ENCODE measurements at places on chromosomes 11 and 22. TPM values are rescaled to one million over a fixed set of nuclear protein-coding genes. Genes with fewer than 3 reads are reported as not detected.

Gene OR10A2
- polyA plus RNA-seq, result 0.05 TPM

GRCh38 chr11:10667521-10667885 is 26.1 kb downstream of the IRAG1 start:
- no peak for DNase-seq

- DNase-seq, result no peak
These were observed 69.8 kb downstream of the FBLN1 start for GRCh38 chr22:45572444-45572843.

- DNase-seq, result no peak
These were observed 4.4 kb downstream of the EXPH5 start for GRCh38 chr11:108589136-108589535.

Gene RAB38
- polyA plus RNA-seq, result 21.9 TPM

DNA sequence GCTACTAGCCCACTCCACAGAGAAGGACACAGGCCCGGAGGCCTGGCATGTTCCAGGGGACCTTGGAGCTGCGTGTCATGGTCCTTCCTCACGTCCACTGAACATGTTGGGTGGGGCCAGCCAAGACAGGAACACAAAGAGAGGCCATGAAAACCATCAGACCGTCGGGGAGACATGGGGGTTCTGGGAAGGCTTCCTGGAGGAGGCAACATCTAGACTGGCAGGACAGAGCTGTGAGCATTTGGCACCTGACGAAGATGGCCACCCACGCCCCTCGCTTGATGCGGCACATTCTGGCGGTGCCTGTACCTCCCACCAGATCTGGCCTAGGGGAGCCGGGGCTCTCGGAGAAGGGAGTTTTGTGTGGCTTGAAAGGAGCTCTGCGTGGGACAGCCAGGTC is 24.7 kb upstream of the ARHGAP8 start:
- DNase-seq, result no peak

- no peak for DNase-seq
These were observed 444.4 kb downstream of the BUD13 start for GRCh38 chr11:116328391-116328790.

Gene RASSF10
- 33.3 TPM for polyA plus RNA-seq

DNA sequence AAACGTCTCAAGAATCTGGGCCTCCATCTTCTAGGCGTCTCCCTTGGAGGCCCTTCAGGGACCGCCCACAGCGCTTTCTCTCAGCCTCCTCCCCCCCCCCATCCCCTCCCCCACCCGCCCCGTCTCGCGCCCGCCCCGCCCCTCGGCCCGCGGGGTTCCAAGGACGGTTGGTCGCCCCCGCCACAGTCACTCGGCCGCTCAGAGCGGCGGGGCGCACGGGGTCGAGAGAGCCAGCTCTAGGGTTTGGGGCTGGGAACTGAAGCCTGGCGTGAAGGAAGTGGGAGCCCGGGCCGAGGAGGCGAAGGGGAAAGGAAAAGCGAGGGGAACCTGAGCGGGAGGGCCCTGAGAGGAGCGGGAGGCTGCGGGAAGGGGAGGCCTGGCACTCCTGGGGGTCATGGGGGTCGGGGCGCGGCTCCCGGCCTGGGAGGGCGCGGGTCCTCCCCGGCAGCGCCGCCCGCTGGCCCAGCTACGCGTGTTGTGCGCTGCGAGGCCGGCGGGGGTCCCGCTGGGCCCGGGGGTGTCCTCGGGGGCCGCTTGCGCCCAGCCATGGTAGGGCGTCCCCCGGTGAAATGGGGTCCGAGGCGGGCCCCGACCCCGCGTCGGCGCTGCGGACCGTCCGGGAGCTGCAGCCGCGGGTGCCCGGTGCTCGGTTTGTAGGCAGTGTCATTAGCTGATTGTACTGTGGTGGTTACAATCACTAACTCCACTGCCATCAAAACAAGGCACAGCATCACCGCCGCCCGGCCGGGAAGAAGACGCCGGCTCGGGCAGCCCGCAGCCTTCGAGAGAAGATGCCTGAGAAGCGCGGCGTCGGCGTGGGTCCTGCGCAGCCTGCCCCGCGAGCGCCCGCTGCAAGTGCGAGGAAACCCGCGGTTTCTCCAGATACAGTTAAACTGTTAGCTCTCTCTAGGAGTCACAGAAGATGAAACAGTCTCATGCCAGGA is at the start of gene BTG4:
Gene BTG4, minus strand, starts transcription at position 91 of the 944 bp plus-strand sequence. CDS start 13,610 bp downstream, outside the sequence.
- peak; percentile 28 for DNase-seq

DNA sequence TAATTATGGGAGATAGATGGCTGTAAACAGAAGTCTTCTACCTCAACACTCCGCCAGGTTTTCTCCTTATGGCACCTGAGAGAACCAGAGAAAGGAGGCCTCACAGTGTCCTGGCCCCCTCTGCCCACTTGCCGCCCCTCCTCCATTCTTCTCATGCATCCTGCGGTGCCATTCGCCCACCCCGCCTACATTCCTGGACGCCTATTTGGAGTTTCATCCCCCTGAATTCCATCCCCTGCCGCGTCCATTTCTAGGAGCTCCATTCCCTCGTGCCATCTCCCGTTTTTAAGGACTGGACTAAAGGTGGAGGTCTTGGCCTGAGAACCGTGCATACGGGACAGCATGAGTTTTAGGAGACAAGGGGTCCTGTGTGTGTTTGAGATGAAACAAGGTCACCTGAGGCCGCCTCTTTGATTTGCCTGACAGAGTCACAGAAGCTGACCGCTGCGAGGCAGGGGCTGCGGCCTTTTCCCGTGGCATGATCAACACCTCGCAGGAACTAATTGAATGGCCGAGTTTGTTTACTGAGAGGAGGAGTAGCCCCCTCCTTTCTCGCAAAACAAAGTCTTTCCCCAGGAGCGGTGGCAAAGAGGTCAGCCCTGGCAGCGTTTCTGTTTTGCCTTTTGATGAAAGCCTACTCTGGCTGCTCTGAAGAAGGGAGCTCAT is 246.2 kb downstream of the ST3GAL4 start:
- no peak for DNase-seq

GRCh38 chr11:27864091-27864491 is 163.8 kb upstream of the BDNF start:
- DNase-seq, result peak; percentile 91

GRCh38 chr11:61345954-61346843 is 13.2 kb downstream of the TKFC start:
- DNase-seq, result no peak

Gene HEPN1
- polyA plus RNA-seq, result 1.3 TPM

DNA sequence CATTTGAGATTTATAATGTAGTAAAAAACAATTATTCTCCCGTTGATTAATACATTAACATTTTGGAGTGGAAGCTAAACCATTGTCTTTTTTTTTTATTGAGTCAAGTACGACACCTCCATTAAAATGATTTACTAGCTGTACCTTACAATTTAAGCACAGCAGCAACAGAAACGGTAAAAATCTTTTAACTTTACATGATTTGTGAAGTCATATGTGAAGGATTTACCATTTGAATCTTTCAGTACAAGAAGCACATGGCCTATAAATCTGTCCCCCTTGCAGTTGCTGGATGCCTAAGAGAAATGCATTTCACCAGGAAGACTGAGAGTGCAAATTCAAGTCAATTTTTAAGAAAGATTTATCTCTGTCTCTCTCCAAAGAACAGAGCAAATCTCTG is 324.6 kb downstream of the CADM1 start:
- DNase-seq, result peak; percentile 63

DNA sequence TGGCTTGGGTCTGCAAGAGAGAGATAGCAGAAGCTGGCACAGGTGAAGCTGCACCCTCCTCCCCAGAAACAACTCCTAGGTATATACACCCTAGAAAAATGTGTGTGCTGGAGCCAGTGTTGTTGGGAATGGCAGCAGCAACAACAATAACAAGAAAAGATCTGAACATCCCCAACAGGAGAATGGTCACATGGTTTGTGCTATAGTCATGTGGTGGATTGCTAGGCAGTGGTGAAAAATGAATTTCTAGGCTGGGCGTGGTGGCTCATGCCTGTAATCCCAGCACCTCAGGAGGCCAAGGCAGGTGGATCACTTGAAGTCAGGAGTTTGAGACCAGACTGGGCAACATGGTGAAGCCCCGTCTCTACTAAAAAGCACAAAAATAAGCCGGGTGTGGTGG is 31.0 kb upstream of the FGF19 start:
- DNase-seq, result no peak

Gene C11orf97
- 0.16 TPM for polyA plus RNA-seq

Gene PKP3
- polyA plus RNA-seq, result 6.5 TPM

Gene C1QTNF4
- 14.3 TPM for polyA plus RNA-seq

Gene CAPRIN1
- 236 TPM for polyA plus RNA-seq

DNA sequence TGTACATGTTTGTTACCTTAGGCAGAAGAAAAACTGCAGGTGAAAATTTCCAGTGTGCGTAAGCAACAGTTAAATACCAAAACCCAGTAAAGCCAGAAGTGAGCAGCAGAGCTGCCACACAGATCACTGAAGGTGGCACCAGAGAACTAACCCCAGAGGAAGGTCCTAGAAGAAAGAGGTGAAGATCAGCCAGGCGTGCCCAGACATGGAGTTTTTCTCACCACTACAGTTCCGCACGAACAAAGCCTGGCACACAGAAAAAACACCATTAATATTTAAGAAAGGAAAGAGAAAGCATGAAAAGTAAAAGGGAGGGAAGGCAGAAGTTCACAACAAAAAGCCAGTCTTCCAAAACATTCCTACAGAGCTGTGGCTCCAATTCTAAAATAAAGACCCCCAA is 60.7 kb downstream of the STK33 start:
- DNase-seq, result peak; percentile 21

Gene MDK
- polyA plus RNA-seq, result 1,134 TPM

Gene ANO5
- polyA plus RNA-seq, result 3.5 TPM

DNA sequence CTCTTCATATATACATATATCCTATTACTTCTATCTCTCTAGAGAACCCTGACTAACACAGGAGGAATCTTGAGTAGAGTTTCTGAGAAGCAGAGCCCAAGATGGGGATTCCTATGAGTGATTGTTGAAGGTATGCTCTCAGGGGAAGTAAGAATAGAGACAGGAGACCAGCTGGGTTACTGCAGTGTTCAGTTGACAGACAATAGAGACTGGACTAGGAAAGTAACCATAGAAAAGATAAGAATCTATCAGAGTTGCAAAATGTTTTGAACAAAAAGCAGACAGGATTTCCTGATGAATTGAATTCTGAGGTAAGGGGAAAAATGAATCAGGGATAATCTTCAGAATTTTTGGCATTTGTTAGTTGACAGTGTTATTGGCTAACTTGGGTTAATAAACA is 54.4 kb downstream of the SLC17A6 start:
- DNase-seq, result no peak

DNA sequence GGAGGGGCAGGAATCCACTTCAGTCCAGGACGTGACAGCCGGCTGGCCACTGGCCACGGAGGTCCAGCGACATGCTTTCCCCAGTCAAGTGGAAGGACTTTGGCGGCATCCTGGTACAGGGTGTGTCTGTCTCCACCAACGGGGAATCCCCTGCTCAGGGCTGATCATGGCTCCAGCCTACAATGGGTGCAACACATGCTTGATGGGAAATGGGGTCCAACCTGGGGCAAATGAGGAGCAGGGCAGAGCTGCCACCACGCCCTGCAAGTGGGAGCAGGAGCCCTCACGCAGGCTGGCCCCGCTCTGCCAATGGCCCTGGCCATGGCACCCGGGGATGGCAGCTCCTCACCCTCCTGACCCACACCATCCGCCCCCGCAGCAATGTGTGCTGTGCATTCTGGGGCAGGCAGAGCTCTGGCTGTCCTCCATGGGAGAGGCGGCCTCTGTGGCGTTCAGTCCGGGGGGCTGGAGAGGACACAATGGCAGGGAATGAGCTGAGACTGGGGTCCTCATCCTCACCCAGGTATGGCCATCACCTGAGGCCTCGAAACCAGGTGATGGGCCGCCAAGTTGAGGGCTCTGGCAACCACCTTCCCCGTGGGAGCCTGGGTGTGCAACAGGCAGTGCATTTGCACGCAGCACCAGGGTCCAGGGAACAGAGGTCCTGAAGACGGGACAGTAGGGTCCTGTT is 5.8 kb upstream of the SEPTIN5 start:
- DNase-seq, result no peak

- DNase-seq, result peak; percentile 57
These were observed at the start of gene PRDM11 for GRCh38 chr11:45146072-45147016. Gene PRDM11 (plus strand): TSS chr11:45146639. CDS start chr11:45181767, 35,128 bp downstream.

GRCh38 chr11:66268952-66269905 is 790 bp downstream of the RAB1B start:
- DNase-seq, result no peak

Gene OR6T1
- not detected for polyA plus RNA-seq

Gene MRGPRF
- 28.6 TPM for polyA plus RNA-seq

DNA sequence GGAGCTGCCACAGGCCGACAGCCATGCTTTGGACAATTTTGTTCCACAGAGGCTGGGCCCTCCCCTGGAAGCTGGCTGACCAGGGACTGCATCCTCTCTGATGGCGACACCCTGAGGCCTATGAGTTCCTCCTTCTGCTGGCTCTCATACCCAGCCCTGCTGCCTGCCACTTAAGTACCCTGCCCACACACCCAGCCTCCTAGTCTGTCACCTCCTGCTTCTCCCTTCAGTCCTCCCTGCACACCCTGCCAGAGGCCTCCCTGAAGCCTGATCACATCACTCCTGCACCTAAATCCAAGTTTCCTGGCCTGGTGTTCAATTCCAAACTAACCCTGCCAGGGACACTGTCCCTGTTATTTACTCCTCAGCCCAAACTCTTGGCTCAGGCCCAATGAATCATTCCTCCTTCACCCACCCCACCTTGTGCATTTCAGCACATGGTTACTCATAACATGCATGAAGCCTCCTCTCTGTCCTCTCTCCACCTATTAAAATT is 136.7 kb upstream of the NECTIN1 start:
- no peak for DNase-seq

Data from renal pelvis (tissue), 12 donors.